ENCODE measurements at places on chromosomes 6 and 20.

GRCh38 chr6:50141100-50141499 lies 91.4 kb upstream of the DEFB112 start:
- no peaks in the 10 kb centered on the region for H3K36me3 ChIP-seq
- no peak for ATAC-seq
- no peaks in the 10 kb centered on the region for H3K4me1 ChIP-seq
- H3K4me3 ChIP-seq, result no peak overlapping the region
- H3K27me3 ChIP-seq, result no peaks in the 10 kb centered on the region
- H3K27ac ChIP-seq, result no peak overlapping the region

DNA sequence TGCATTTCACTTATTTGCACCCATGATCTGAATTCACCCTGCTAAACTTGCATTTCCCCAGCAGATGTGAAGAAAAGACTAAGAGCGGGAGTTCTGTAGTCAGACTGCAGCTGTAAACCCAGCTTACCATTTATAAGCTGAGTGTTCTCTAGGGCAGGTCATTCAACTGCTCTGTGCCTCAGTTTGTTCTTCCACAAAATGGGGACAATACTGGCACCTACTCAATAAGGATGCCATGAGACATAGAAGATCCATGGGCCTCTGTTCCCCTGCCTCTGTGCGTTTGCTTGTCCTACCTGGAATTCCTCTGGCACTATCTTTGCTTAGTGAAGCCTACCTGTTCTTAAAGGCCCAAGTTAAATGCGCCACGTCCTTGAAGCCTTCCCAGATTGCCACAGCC lies 12.2 kb upstream of the MDFI start:
- no peak for ATAC-seq
- H3K36me3 ChIP-seq, result no peaks in the 10 kb centered on the region
- H3K27me3 ChIP-seq, result peaks cover 18% of the 10 kb centered on the region
- no peak overlapping the region for H3K4me3 ChIP-seq
- H3K27ac ChIP-seq, result no peak overlapping the region

DNA sequence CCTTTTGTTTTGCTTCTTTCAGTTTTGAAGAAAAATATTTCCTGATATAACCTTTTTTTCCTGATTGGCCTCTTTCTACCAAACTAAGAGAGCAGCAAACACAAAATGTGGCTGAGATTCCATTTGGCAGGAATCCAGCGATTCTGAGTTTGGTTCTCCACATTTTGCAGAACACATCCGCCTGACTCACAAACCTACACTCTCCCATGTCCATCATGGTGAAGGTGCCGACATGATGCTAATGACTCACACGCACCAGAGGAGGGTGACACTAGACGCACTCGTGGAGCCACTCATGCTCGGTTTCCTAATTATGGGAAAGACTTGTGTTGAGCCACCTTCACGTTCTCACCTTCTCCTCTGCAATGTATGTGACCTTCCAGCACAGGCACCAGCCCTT lies 45.9 kb upstream of the DUSP22 start:
- H3K36me3 ChIP-seq, result no peaks in the 10 kb centered on the region
- H3K4me3 ChIP-seq, result no peak overlapping the region
- no peaks in the 10 kb centered on the region for H3K4me1 ChIP-seq

DNA sequence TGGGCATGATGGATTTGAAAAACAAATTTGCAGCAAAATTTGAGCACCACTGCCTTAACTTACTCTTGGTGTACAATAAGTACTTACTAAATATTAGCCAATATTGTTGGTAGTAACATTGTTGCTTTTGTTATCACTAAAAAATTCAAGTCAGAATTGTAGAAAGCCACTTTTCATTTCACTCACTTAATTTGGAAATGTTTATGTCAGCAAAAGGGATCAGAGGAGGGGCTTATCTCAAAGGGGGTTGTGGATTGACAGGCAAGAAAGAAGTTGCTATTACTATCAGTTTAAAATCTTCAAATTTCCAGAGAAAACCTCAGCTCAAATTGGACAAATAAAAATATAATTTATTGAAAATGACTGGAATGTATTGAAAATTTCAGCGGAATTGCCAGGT lies 241.5 kb downstream of the PLCB1 start:
- H3K36me3 ChIP-seq, result no peaks in the 10 kb centered on the region
- H3K4me3 ChIP-seq, result no peak overlapping the region
- ATAC-seq, result no peak
- no peaks in the 10 kb centered on the region for H3K4me1 ChIP-seq
- no peak overlapping the region for H3K27ac ChIP-seq

- no peak overlapping the region for H3K4me3 ChIP-seq
- H3K27ac ChIP-seq, result no peak overlapping the region
- H3K4me1 ChIP-seq, result no peaks in the 10 kb centered on the region
- no peaks in the 10 kb centered on the region for H3K36me3 ChIP-seq
- ATAC-seq, result no peak
Observed at GRCh38 chr6:31576897-31577578, 1.7 kb downstream of the TNF start.

DNA sequence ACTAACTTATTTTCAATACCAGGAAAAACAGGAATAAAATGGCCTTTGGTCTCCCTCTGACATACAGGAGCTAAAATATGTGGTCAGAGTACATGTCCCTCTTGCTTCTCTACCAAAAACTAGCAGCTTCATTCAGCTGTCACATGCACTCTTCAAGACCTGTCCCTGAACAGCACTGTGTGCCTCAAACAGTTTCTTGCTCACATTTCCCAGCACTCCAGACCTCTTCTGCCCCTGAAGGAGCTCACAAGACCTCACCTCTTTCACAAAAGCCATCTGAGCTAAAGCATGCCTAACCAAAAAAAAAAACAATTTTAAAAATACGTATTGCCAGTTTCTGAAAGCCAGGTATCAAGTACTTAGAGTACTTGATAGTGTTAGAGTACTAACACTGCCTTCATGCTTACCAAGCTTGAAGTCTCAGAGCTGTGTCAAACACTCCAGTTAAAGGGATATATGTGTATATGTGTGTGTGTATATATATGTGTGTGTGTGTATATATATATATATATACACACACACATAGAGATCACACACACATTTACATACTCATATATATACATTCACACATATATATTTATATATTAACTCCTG lies 148.3 kb upstream of the POU3F2 start:
- no peaks in the 10 kb centered on the region for H3K4me1 ChIP-seq
- no peak overlapping the region for H3K4me3 ChIP-seq
- no peak for ATAC-seq
- H3K27ac ChIP-seq, result no peak overlapping the region
- no peaks in the 10 kb centered on the region for H3K27me3 ChIP-seq

DNA sequence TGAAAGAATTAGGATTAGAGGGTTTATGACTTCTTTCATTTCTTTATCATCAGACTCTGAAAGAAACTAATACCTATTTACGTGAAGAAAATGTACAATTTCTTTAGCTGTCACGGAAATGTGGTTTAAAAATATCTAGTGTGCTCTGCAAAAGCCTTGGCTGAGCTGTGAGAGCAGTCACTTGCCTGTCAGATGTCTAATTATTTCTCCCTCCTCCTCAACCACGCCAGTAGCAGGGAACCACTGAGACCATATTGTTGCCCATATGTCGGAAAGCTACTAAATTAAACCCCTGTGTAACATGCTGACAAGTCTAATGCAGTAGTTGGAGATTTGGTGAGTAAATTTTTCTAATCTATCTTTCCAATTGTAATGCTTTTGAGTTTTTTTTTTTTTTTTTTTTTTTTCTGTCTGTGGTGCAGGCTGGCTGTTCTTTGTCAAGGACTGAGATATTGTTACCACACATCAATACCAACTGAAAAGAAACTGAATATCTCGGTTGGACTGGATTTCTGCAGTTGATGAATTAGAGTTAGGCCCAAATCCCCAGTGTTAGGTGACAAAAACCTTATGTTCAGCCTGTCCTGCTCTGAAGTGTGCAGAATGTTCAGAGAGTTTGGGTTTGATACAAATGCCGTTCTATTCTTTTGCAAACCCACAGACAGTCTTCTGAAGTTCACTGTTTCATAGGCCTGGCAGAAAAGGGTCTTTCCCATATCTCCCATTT lies 302.9 kb upstream of the SYNCRIP start:
- no peaks in the 10 kb centered on the region for H3K36me3 ChIP-seq
- ATAC-seq, result no peak
- H3K27me3 ChIP-seq, result no peaks in the 10 kb centered on the region
- no peak overlapping the region for H3K4me3 ChIP-seq

Data from gastroesophageal sphincter (tissue), 4 donors.